Activated naive CD8-positive, alpha-beta T cell treated with anti-CD3 and anti-CD28 coated beads for 36 hours (primary cell): ENCODE measurements at places on chromosomes 2 and 18. TPM values are rescaled to one million over a fixed set of nuclear protein-coding genes. Genes with fewer than 3 reads are reported as not detected.

The IL1RN gene
- total RNA-seq, result 0.30 TPM

GRCh38 chr18:23550898-23551297 lies 35.4 kb downstream of the NPC1 start:
- DNase-seq, result no peak

GRCh38 chr2:134261398-134262131 lies 7.7 kb downstream of the MGAT5 start:
- no peak for DNase-seq

DNA sequence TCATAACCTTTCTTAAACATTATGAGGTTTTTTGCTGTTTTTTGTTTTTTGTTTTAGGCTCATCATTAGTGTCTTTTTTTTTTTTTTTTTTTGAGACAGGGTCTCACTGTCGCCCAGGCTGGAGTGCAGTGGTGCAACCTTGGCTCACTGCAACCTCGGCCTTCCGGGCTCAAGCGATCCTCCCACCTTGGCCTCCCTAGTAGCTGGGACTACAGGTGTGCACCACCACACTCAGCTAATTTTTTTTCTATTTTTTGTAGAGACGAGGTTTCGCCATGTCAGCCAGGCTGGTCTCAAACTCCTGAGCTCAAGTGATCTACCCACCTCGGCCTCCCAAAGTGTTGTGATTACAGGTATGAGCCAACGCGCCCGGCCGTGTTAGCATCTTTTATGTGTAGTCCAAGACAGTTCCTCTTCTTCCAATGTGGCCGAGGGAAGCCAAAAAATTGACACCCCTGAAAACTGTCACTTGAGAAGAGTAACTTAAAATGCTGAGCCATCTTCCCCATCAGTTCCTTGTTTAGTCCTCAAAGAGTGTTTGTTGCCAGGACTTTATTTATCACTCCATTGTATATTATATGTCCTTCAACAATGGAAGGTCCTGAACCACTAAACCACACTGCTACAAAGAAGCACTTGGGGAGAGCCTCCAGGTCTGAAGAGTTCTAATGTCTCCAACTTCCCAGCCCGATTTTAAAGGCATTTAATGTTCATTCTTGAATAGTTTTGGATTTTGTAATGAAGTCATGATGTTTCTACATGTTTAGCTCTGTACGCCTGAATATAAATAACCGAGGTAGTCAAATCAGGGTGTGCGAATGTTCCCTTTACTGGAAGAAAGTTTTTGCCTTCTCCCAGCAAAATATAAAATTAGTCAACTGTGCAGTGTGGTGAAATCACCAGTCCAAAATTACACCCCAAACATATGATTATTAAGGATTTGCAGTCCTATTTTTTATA lies 26.4 kb downstream of the ZNF516 start:
- no peak for DNase-seq

DNA sequence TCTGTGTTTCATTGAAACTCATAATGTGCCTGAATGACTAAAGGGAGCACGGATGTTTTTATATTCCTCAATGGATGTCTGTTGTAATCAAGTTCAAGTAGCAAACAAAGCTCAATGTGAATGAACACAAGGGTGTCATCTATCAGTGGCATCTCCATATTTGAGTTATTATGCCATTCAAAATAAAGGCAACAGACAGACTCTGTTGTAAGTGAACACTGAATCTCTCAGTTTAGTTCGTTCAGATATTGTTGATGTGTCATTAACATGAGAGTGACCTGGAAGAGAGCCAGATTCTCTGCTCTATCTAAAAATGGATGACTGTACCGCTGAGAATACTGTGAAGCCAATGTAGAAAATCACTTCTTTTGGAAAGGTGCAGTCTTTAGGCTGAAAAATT lies 118.7 kb downstream of the NUP35 start:
- DNase-seq, result no peak

GRCh38 chr18:79690071-79690470 lies 10.5 kb downstream of the CTDP1 start:
- no peak for DNase-seq

The CD226 gene
- 57.2 TPM for total RNA-seq

GRCh38 chr18:63168287-63168686 lies 151.3 kb downstream of the BCL2 start:
- DNase-seq, result no peak

- DNase-seq, result no peak
These were observed 124.4 kb downstream of the DIS3L2 start for GRCh38 chr2:232085826-232086425.

GRCh38 chr18:49030138-49030537 lies 79.4 kb upstream of the SMAD7 start:
- DNase-seq, result no peak

The NEU2 gene
- not detected for total RNA-seq

The KCNS3 gene
- not detected for total RNA-seq

- no peak for DNase-seq
These were observed 258.1 kb downstream of the NAPG start for GRCh38 chr18:10783941-10784340.

DNA sequence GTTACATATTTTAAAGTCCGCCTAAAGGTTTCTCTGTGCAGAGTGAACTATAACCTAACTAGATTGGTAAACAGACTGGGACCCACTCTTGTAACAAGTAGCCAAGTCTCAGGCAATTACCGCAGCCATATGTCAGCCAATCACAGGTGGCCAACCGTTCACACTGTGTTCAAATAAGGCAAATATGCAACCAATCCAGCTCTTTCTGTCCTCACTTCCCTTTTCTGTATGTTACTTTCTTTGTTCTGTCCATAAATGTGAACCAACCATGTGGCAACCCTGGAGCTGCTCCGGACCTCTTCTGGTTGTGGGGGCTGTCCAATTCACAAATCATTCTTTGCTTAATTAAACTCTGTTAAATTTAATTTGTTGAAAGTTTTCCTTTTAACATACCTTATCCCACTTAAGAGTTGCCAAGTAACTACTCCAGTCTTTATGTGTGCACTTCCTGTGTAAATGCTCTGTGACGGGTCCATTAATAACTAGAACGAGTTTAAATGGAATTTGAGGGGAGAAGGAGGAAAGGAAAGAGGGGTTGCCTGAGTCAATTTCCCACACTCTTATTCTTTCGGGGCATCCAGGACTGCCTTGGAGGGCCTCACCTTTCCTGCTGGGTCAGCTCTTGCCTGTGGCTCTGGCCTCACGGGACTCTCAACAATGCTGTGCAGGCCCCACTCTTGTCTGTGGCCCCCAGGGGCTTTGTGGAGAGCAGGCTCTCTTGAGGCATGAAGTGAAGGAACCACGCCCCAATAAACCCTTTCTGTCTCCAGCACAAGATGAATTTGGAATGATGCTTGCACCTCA lies 6.6 kb upstream of the RPL37A start:
- no peak for DNase-seq

- DNase-seq, result no peak
These were observed 76.5 kb downstream of the SOCS6 start for GRCh38 chr18:70365361-70365760.

DNA sequence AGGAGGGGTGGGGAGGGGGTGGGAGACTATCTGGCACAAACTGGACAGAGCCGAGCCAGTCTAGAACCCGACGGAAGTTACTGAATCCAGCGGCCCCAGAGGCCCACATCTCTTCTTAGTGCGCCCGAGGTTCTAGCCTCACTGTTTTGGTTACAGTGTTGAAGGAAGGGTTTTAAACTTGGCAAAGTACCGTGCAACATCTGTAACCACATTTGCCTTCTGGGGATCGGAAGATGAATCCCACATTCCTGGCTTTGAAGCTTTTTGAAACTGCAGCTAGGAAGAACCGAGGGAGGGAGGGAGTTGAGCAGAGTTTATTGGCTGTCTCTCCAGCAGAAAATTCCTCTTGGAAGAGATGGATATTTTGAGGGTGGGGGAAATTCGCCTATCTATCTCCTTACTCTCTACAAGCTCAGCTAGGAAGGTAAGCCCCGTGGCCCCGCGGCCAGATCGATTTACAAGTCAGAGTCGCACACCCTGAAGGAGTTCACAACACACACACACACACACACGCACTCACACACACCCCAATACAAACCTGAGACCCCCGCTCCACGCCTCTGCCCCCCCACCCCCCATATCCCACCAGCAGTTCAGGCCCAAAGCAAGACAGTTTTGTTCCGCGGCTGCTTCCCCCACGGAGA lies 1.0 kb downstream of the ACVR1 start:
- DNase-seq, result no peak

DNA sequence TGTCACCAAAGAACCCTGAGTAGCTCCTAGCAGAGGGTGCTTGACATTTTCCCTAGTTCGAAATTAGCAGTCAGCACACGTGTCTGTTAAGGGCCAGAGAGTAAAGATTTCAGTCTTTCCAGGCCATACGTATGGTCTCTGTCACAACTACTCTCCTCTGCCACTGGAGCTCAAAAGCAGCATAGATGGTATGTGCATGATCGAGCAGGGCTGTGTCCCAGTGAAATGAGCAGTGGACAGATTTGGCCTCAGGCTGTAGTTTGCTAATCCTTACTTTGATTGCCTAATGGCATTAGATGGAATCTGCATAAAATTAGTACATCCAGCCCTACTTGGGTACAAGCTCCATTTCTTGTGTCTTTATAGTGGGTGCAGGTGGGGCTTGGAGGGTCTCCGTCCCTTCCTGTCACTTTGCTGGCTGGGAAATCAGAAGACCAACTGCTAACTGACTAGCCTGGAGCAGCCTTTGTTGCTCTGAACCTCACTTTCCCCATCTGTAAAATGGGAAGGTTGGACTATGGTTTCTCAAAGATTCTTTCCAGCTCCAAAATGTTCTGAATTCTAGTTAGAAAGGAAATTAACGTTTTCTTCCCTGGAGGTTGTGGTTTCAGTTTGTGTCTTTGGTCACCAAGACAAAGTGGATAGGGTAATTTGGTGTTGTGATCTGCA lies 108.5 kb downstream of the GLI2 start:
- no peak for DNase-seq

DNA sequence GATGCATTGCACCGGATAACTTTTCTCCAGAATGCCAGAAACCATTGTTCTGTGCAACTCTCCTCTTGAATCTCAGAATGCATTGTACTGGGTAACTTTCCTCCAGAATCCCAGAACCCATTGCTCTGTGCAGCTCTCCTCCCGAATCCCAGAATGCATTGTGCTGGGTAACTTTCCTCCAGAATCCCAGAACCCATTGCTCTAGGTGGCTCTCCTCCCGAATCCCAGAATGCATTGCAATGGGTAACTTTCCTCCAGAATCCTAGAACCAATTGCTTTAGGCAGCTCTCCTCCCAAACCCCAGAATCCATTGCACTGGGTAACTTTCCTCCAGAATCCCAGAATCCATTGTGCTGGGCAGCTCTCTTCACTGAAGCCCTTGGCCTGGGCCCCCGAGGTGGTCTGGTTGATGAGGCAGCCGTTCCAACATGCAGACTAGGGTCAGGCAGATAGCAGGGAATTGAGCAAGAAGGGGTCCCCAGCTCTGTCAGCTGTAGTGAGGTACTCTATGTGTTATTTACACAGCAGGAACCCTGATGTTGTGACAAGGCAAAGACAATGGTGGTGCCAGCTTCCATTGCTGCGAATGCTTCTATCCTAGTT lies 9.4 kb downstream of the FOSL2 start:
- no peak for DNase-seq

The PLCD4 gene
- 0.22 TPM for total RNA-seq

GRCh38 chr2:200693836-200694470 lies 108.1 kb downstream of the AOX1 start:
- no peak for DNase-seq

The SLC9A4 gene
- not detected for total RNA-seq

DNA sequence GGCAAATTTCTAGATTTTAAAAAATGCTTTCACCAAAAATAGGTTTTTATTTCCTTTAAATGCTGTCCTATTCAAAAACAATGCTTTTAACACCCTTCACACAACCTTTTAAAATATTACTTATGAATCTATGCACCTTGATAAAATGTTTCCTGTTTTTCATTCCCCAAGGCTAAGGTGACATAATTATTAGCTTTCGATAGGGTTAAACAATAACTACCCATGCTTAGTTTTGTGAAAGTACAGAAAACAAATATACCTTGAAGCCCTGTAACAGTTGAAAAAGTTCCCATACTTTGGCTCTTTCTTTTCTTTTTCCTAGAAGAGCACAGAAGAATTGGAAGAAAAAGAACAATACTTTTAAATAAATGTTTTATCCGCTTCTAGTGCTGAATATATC lies 54.9 kb upstream of the ITPRID2 start:
- no peak for DNase-seq

The AFF3 gene
- total RNA-seq, result 2.6 TPM

DNA sequence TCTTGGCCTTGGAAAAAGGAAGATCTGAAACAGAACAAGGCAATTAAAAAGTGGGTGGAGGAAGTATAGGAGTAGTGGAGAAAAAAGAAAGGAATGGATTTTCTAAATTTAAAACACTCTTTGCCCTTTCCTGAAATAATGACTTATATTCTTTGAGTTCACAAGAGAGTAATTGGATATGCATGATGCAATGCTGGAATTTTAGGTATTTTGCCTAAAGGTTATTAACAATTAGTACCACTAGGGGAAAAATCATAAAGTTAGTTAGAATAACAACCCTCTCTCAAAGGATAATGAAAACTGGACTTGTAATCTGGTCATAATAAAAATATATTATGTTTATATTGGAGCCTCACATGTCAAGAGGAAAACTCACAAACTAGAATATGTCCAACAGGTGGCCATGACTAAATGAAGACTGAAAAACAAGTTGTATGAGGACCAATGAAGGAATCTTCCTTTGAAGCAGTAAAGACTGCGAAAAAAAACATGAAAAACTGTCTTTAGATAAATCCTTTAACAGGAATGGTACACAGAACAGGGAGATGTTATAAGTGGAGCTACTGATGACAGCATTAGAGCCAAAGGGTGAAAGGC lies 281.8 kb downstream of the NCKAP5 start:
- DNase-seq, result no peak

DNA sequence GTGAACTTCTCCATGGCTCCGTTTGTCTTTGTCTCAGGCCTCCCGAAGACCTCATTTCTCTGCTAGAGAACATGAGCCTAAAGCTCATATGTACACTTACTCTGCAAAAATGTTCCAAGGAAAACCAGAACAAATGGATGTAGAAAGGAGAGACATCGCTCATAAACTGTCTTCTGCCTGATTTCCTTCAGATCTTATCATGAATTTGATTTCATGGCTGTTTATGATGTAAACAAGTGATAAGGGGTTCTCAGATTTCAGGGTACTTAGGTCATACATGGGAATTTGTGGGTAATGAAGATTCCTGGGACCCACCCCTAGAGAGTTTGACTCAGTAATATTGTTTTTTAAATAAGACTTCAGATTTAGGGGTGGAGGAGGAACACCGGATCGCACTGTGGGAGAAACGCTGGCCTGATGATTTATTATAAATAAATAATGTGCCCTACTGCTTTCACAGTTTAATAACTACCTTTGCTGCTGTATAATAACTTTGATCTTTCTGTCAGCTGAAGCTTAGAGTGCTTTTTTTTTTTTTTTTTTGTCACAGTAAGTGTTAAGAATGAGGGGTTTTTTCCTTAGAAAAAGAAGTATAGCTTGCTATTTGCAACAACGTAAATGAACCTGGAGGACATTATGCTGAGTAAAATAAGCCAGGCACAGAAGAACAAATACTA lies 14.9 kb downstream of the AOX1 start:
- DNase-seq, result no peak

GRCh38 chr2:85913884-85914881 lies 25.4 kb upstream of the ST3GAL5 start:
- DNase-seq, result no peak
